ENCODE measurements at places on chromosomes 13 and 19.

- peak; percentile 81 for DNase-seq
These were observed 33.5 kb downstream of the DNM2 start for GRCh38 chr19:10751109-10751953.

GRCh38 chr13:102530751-102531150 lies 66.0 kb upstream of the TPP2 start:
- DNase-seq, result no peak

DNA sequence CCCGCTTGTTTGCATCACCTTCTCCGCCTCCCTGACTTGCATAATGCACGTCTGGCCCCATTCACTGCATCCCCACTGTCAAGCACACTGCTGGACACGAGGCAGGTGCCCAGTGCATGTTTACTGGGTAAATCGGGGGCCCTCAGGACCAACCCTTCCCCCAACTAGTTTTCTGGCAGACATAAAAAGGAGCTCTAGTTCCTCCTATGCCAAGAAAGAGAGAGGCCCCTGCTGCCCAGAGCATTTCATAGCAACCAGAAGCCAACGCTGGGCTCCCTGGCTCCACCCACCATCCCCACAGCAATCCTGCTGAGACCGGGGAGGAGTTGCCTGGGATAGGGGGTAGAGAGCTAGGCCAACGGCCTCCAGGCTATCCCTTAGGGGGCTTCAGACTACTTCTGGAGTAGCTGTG lies 23.2 kb downstream of the ANKRD27 start:
- DNase-seq, result peak; percentile 56

DNA sequence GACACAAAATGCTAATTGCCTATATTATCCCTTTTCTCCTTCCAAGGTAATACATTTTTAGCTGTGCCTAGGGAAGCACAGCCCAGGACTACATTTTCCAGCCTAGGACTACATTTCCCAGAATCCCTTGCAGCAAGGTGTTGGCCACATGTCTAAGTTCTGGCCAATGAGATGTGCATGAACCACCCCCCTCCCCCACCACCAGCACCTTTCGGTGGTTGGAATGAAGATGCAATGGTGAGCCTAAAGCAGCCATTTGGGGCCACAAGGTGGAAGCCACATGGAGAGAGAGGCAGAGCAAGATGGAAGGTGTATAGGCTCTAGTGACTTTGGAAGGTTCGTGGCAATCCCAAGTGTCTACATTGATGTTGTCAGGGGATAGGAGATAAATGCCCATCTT lies 16.2 kb downstream of the UNC13A start:
- DNase-seq, result peak; percentile 22

- DNase-seq, result no peak
These were observed 16.2 kb downstream of the MCF2L start for GRCh38 chr13:112984954-112985802.

GRCh38 chr13:28248080-28248479 lies 109.7 kb downstream of the PAN3 start:
- peak; percentile 86 for DNase-seq

DNA sequence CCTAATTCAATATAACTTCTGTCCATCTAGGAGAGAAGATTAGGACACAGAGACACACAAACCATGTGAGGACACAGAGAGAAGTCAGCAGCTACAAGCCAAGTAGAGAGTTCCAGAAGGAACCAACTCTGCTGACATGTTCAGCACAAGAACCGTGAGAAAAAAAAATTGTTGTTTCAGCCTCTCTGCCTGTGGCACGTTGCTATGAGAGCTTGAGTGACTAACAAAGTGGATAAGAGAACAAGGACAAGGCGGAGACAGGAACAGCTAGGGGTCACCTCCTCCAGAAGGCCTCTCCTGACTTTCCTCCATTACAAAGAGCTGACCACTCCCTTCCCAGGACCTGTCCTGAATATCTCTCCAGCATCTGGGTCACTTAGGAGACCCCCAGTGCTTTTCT lies 5.6 kb upstream of the SIGLEC12 start:
- DNase-seq, result no peak

DNA sequence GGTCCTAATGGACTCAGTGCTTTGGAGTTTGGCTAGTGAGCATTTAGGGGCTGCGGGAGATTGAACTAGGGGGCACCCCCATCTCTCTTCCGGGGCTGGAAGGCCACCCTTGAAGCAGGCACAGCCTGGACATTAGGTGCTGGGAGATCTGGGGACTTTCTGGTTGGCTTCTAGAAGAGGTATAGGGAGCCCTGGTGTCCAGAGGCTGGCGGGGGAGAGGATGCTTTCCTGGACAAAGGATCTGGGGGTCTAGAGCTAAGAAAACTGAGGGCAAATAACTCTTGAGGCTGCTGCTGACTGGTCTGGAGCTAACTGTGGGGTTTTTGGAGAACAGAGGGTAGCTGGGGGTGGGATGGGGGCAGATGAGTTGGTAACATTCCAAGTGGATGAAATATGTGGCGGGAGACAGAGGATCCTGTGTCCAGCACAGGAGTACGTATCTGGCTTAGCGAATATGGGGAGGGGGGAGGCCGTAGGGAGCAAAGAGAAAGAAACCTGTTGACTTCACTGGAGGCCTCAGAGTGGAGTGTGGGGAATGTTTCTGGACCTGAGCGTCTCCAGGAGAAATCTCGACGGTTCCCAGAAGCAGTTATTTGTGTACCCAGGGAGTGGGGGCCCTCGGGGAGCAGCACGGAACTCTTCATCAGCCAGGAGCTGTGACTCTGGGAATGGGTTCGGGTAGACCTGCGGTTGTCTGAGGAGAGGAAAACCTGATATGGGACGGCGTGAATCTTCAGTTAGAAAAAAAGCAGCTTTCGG lies 1.4 kb downstream of the HNRNPUL1 start:
- DNase-seq, result no peak

DNA sequence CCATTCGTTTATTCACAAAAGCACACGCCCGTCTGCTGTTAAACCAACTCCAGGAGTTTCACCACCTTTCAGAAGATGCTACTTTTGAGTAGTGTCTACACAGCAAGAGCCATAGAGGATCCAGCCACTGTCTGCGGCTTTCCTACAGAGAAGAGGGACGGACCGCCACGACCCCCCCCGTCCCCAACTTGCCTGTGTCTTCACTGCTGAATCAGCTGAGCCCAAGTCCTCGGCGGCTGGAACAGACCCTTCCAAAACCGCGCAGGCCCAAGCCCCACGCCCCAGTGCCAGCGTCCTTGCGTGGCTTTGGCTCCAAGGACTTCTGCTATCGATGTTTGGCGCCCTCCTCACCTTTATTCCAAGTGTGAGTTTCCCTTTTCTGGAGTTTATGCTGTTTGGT lies 65.1 kb downstream of the SPACA7 start:
- no peak for DNase-seq

DNA sequence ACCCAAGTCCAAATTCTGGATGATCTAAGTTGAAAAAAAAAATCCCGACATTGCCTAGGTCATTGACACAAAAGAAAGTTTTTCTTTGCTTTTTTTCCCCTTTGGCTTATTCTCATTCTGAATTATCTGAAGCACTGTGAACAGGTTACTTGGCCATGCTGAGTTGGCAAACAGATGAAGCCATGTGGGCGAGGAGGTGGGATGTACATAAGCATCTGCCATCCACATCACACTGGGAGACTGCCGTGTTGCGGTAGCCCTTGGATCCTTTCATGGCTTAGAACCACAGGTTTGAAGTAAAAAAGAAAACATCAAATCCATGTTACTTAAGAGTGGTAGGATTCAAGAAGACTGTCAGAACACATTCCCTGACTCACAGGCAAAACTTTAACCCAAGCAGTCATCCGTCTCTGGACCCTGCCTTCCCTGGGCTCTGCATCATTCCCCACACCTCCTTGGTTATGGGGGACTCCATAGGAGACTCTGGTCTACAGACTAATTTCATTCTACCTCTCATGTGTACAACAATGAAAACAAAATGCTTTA lies 242.5 kb upstream of the SERP2 start:
- no peak for DNase-seq

DNA sequence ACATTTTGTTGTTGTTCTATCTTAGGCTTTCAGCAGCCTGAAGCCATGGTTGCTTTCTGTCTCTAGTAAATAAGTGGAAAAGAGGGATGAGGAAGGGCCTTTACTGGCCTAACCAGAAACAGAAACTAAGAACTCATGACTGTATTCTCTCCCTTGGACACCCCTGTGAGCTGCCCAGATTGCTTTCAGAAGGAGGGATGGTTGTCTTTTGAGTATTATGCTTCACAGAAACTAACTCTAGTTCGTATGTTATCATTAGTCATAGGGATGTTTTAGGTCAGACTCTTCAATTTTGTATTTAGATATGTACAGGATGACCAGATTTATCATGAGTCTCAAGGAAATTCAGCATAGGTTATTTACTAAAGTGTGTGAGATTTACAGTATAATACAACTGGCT lies 17.5 kb downstream of the BORA start:
- no peak for DNase-seq

- no peak for DNase-seq
These were observed 45.0 kb upstream of the RNF113B start for GRCh38 chr13:98222081-98222554.

DNA sequence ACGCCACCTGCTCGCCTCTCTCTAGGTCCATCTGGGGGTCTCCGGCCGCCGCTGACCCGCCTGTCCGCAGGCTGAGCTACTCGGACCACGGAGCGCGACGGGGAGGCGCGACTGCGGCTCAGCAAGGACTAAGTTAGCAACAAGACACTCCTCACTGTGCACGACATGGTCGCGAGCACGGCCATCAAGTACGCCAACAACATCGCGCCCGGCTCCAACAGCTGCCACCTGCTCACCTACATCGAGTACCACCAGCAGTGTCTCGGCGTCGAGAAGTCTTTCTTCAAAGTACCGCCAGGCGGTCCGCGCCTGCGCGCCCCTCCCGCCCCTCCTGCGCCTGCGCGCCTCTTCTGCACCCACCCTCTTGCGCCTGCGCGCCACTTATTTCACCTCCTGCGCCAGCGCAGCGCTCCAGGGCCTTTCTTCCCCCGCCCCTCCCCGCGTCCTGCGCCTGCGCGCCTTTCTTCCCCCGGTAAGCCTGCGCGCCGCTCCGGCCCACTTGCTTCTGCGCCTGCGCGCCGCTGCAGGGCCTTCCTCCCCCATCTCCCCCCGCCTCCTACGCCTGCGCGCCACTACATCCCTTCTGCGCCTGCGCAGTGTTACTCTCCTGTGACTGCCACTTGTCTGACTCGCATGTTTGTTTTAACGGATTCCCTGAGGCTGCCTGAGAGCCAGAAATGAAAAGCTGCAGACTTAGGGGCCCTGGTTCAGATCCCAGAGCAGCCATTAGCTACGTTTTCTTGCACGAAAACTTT lies 64.0 kb downstream of the ACSBG2 start:
- peak; percentile 98 for DNase-seq

DNA sequence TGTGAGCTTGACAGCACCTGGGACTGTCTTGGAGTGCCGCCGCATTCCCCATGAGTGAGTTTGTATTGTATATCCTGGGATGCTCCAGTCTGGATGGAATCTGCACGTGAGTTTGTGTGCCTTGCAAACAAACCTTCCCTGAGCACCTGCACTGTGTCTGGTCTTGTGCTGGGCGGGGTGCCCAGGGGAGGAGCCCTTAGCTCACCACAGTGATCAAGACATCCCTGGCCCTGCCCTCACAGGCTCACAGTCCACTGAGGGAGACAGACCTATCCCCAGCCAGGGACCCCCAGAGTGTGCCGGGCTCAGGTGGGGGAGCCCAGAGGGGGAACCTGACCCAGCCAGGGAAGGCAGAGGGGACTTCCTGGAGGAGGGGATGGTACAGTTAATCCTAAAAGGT lies 1.7 kb upstream of the BCAM start:
- DNase-seq, result no peak

DNA sequence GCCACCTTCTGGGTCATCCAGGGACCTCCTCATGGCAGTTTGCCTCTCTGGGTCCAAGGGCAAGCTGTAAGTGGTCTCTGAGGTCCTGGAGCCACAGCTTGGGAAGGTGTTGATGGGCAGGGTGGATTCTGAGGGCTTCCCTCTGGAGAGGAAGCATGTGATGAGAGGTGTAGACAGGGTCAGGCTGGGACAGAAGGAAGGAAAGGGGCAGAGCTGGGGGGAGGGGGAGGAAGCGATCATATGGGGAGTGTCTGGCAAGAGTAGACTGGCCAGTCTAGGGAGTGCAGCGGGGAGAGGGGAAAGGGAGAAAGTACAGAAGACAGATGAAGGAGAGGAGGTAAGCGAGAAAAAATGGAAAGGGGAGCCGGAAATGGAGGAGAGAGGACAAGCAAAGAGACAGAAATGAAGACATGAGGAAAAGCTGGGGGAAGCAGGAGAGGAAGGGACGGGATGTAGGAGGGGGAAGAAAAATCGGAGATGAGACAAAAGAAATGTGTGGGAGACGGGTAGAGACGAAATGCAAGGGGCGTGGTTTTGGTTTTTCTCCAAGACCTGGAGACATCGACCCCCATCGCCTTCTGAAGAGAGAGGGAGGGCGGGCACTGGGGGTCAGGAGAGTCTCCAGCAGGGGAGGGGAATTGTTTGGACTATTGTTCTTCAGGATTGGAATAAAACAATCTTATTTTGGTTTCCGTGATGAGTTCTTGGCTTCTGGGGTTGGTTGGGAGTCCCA lies 26.6 kb downstream of the ZSWIM9 start:
- DNase-seq, result no peak

DNA sequence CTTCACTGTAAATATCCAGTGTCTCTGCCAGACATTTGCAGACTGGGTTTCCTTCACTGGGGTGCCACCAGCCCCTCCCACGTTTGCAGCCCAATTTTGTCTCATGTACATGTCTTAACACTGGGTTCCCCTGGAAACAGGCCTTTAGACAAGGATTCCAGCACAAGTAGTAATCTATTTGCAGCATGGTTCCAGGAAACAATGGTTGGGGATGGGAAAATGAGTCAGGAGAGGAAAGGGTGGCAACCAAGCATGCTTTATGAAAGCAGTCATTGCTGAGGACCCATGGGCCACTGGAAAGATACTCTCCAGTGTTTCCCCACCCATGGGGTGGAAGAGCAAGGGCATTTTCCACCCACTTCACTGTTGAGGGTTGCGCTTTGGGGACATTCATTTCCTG lies 53.6 kb upstream of the FARP1 start:
- DNase-seq, result no peak

DNA sequence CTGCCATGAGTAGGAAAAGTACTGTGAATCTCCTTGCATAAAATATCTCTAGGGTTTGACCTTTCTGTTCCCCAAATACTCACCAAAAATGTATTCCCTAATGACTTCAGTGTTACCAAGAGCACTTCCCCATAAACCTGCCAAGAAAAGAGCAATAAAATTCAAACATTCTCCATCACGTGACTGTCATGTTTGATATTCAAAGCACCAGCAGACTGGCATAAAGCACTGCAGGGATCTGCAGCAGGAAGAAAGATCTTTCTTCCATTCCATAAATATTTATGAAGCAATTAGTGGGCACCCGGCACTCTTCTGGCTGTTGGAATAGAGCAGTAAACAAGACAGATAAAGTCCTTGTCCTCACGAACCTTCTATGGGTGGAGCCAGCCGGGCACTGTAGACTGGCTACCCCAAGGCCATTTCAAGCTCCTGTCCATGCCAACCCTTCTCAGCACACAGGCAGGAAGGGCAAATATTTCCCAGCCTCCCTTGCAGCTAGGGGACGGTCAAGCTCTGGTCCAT lies 20.3 kb downstream of the PLA2G4C start:
- DNase-seq, result peak; percentile 23

- DNase-seq, result no peak
These were observed 15.1 kb upstream of the KATNAL1 start for GRCh38 chr13:30322428-30322827.

- peak; percentile 47 for DNase-seq
These were observed 474 bp upstream of the IFT88 start for GRCh38 chr13:20566468-20566897.

GRCh38 chr13:106464076-106464475 lies 71.4 kb downstream of the EFNB2 start:
- DNase-seq, result peak; percentile 98

- no peak for DNase-seq
These were observed 107.1 kb downstream of the UBL3 start for GRCh38 chr13:29743201-29743786.
